CD4-positive, alpha-beta T cell (primary cell): ENCODE measurements at places on chromosomes 12 and 14.
A peak's percentile ranks its signal among the peaks of the same experiment; 100 is the strongest.

- no peak for DNase-seq
Measured at GRCh38 chr12:63068857-63069442, 82.1 kb downstream of the AVPR1A start.

- peak; percentile 11 for DNase-seq
Measured at GRCh38 chr12:94710933-94711332, 60.6 kb upstream of the TMCC3 start.

DNA sequence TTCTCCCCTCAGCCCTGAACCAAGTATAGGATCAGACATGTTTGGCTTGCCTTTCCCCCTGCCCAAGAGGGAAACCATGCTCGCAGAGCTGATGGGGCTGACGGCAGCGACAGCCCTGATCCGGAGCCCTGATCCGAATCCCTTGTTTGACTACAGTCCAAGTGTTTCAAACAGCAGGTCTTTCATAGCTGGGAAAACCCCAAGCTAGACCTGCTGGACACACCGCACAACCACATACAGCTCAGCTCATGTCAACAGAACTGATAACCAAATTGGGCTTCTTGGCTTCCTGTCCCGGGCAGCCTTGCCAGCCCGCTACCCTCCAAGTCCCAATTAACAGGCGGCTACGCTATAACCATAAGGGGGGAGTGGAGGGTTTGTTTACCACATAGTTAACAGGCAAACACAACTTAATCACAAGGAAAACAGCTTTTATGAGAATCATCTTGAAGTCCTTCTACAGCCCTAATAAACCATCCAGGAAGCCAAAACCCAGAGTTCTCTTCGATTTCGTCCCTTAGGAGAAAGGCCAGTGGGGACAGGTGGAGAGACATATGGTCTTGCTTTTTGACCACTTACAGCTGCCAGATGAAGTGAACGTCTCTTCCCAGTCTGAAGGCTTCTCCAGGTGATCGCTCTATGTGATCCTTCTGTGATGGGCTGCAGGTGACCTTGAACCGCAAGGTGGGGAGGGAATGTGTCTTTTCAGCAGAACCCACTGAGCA, 64.5 kb upstream of the MANSC4 start:
- DNase-seq, result no peak

DNA sequence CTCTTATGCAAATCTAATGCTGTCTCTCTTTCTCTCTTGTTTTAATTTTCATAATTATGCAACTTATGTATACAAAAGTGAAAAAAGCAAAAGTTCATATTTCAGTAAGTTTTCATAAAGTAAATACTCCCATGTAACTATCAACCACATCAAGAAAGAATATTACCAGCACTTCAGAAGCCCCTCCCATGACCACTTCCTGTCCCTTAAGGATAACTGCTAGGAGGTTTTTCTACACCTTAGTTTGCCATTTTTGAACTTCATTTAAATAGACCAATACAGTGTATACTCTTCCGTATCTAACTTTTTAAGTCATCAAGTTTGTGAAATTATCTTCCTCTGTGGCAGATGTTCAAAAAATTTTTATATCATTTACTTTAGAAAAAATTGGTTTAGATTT, 547 bp upstream of the OR4K15 start:
- peak; percentile 40 for DNase-seq

DNA sequence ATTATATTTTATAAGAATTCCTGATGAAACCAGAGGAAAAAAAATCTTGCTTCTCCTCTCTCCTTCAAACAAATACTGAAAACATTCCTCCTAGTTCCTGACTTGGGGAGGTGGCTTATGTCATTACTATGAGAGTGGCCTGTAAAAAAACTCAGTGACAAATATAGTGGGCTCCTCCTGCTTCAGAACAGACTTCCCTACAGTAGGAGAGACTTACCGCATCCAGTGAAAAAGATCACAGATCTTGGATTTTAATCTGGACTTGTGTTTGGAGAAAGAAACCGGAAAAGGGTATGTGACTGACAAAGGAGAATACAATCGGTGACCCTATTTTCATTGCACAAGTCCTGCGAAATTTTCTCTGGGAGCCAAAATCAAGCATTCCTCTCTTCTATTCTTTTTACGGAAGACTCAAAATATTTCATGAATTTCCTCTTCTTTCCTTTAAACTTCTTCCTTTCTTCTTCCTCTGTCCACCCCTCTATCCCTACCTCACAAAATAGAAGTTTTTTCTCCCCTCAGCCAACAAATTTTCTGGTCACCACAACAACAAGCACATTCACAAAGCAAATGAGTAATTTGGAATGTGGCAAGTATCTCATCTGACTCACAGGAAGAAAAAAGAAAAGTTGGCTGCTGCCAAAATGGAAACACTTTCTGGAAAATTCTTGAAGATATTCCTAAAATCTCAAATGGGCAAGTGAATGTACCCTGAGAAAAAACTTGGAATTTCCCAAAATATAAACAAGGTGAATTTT, 185.1 kb upstream of the CDKN3 start:
- no peak for DNase-seq

DNA sequence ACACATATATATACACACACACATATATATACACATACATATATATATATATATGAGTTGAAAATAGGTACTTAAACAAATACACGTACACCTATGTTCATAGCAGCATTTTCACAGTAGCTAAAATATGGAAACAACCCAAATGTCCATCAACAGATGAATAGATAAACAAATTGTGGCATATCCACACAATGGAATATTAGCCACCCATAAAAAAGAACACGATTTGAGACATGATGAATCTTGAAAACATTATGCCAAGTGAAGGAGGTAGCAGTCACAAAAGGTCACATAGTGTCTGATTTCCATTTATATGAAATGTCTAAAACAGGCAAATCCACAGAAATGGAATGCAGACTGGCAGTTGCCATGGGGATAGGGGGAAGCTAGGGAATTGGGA, 276.3 kb downstream of the KSR2 start:
- no peak for DNase-seq

DNA sequence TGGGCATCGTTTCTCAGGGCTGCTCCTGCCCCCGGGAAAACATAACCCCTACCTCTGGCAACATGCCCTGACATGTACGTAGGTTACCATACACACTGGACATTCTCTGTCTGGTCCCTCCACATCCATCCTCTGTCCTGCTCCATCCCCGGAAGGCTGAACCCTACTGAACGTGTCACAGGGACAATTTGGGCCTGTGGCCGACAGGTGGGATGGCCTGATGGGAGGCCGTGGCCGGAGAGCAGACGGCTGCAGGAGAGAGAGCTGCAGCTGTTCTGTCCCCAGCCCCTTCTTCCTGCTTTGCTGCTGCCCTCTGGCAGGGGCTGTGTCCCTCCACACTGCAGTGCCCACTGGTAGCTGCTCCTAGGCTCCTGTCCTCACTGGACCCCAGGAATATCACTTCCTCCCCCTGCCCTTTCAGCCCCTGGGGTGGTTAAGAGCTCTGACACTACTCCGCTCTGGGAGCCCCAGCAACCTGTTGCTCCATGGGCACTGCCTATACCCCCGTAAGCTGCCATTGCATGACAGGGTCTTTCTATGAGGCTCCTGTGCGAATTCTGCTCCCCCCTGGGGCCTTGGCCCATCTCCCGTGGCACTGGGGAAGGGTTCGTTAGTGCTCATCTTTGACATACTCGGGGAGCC, 125.6 kb downstream of the RBM19 start:
- no peak for DNase-seq

DNA sequence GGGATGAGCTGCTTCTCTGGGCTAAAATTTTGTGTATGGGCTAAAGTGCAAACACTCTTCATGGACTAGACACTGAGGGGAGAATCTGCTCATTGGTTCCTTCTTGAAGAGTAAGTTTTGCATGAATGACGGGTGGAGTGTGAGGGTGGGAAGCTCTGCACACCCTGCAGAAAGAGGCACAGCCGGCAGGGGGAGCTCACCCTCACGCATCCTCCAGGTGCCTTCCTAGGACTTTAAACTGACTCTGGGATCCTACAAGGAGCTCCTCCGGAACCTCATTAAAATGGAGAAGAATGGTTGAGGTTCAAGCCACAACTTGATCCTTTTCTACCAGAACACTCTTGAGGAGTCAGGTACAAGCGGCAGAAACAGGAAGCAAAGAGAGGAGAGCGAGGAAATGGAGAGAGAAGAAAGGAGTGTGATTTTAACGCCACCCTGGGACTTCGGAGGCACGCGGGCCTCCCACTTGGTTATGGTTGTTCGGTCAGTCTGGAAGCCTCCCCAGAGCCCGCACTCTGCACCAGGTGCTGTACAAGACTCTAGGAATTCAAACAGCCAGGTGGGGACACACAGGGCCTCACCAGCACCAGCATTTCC, 87.5 kb downstream of the SETD3 start:
- DNase-seq, result no peak

DNA sequence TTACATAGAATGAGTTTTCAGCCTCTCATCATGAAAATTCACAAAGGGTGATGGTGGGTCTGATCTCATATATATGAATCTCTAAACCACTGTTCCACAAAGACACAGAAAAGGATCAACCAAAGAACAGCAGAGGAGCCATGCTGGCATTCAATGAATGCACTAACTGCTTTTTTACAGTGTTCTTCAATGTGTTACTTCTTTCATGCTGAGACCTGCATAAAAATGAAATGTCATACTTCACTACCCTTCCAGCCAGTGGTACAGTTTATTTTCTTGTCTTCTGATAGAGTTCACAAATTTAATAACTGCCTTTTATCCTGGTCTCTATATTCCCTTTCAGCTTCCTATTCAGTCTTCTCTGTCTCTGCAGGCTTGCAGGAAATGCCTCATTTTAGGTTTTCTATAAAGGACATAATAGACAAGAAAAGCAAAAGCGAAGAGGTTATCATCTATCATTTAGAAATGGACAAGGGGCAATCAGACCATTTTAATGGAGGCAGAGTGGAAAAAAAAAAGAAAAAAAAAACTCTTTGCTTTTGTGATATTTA, 836.7 kb upstream of the FOXG1 start:
- no peak for DNase-seq

DNA sequence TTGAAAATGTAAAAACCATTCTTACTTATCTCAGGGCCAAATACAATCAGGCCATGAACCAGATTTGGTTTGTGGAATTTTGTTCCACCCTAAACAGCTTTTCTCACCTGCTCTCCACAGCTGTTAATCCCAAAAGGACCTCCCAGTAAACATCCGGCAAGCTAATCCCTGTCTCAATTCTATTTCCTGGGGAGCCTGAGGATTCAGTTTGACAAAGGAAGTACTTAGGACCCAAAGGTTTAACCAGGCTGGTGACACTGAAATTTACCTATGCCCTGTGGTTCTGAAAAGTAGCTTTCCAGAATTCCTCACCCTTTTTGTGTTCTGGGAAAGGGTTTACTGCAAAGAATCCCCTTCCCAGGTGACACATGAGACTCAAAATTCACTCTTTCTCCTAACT, 15.0 kb downstream of the CAPZA3 start:
- no peak for DNase-seq

- no peak for DNase-seq
Measured at GRCh38 chr14:66624336-66624937, 116.5 kb downstream of the GPHN start.

DNA sequence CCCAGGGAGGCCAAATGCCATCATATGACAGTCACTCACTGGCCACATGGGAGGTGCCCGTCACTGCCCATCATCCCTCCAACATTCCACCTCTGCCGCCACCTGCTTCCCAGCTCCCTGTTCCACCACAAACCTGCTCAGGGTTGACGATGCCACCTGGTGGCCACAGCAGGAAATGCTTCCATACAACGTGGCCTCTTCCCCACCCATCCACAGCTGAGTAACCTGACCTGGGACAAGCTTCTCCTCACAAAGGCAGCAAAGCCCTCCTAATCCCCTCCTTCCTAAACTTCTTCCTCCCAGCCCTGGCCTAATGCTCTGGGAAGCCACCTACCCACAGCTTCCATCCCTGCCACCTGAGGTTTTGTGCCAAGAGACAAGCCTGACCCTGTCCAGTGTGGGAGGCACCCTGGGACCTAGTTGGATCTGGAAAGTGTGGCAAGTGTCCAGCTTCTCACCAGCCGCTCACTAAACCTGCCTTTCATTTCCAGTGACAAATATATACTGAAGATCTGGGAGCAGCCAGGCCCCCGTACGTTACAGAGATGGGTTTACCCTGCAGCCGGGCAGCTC, 4.3 kb downstream of the DEGS2 start:
- no peak for DNase-seq

DNA sequence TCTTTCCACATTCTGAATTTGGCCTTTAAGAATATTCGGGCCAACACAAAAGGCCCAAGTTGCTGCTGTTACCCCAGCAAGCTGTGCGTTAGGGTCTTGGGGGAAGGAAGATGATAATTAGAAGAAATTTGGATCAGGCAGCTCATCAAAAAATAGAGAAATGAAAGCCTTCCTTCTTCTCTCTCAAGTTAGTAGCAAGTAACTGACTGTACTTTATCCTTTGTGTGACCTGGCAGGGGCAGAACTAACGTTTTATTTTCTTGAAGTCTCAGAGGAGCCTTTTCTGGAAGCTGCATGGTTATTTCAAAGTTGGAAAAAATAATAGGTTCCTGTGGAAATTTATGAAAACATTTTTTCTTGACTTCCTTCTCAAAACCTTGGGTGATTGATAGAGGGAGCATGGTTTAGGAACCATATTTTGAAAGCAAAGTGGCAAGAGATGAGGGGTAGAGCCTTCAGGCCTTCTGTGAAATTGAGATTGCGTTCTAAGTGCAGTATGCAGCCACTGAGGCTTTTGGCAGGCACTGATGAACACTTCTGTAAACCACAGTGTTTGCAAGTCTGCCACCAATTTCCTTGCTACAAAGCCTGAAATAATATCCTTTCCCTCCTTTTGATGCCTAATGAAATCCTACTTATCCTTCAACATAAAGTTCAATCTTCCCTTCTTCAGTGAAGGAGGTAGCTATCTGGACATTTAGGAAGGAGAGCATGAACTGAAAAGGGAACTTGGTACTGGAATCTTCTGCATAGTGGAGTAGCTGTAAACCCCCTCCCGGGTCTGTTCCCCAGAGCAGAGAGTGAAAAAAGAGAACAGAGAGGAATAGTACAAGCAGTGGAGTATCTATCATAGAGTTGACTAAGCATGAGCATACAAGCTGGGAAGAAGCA, 123.2 kb downstream of the FGD4 start:
- no peak for DNase-seq

DNA sequence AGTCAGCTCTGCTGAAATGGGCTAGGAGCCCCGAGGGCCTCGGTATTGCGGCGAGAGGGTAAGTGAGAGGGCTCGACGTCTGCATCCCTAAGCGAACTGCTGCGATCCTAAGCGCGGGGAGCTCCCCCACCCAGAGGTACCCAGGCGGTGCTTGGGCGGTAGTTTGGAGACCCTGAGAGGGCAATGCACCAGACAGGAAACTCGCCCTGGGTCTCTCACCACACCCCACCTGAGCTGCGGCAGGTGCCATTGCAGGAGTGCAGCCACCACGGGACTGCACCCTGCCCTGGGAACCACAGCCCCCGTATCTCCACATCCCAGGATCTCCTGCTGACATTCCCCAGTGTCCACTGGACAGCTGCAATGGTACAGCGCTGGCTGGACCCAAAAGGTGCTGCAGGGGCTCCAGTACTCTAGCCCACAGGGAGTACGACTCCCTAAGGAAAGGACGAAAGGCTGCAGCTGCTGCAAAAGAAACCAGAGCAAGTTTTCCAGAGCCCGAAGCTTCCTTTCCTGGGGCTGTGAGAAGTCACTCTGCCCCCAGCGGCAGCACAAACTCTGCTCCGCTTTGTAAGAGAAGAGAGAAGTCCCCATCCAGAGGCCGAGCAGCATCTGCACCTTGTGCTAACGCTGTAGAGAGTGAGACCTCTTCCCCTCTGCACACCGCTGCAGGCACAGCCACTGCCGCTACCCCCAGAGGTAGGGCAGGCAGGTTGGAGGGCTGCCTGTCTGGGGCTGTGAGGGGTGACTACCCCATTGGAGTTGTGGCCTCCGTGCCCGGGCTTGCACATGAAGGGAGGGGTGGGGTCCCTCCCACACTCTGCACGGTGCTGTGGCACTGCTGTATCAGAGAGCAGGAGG, 31.1 kb upstream of the MON2 start:
- DNase-seq, result peak; percentile 14
